CD4-positive, alpha-beta T cell treated with Interleukin-4 for 4 hours (primary cell): ENCODE measurements at places on chromosomes 2 and 18.
A peak's percentile ranks its signal among the peaks of the same experiment; 100 is the strongest.

- DNase-seq, result no peak
Measured at GRCh38 chr2:26095758-26096157, 61.9 kb downstream of the RAB10 start.

- DNase-seq, result no peak
Measured at GRCh38 chr18:33837191-33837590, 259.2 kb downstream of the ASXL3 start.

DNA sequence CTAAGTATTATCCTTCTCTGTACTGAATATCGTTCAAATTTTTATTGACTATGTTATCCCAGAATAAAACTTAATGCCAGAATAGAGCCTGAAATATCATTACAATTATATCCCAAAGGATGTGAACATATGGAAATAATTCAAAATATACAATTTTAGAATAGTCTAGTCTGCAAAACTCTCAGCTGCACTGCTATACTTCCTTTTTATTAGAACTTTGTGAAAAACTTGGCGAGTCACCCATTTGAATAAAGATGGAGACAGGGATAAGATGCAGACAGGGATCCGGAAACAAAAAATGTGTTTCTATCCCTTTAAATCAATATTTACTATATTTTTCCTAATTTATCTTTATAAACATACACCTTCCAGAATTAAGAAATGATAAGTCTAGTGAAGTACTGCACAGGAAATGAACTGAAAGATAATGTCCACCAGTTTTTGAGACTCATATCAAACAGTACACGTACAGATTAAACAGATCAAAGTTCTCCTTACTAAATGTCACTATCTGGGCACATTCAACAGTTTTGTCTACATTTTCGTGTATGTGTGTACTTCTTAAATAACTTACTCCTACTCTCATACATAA, 107.8 kb downstream of the MEP1B start:
- no peak for DNase-seq

DNA sequence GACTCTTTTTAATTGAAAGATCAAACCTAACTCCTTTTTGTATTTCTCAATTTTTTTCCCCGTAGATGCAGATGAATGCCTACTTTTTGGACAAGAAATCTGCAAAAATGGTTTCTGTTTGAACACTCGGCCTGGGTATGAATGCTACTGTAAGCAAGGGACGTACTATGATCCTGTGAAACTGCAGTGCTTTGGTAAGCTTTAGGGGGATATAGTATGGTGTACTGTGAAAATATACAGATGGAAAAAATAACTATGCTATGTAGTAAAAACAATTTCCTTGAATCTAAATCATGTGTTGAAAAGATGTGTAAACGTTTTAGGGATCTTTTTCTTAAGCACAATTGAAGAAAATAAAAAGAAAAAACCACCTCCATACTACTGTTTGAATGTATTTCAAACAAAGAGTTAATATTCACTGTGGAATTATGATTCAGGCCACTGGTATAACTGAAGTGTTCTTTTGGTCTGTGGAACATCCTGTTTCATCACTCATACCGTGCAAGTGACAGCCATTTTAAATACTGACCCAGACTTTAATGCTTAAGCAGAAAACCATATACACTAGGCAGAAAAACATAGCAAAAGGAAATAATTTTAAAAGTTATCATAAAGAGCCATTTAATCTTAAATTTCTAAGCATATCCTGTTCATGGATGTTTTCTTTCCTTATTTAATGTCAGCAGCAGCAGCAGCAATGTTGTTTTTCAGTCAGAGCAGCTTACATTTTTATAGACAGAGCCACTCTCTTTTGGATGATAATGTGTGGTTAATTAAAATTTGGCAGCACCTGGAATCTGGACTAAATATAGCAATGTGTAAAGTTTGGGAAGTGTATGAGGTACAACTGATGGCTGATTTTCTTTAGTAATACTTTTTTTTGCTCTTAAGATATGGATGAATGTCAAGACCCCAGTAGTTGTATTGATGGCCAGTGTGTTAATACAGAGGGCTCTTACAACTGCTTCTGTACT, 112.8 kb upstream of the RASGRP3 start:
- no peak for DNase-seq

GRCh38 chr2:37718515-37719161, 47.2 kb upstream of the CDC42EP3 start:
- DNase-seq, result no peak

DNA sequence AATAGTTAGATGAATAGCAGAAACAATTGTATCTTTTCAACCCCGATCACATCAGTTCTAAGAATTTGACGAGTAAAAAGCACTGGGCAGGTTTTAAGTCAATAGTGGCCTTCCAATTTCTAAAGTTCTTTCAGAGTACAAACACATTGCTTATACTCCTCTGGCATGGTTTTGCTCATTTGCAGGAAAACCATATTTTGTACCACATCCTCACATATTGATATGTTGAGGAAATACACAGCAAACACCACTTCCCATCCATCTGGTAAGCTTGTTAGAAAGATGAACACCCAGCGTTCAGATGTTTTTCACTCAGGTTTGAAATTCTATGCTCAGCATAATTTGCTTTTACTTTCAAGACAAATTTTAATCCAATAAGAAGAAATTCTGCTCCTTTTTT, 344.6 kb upstream of the ACVR2A start:
- DNase-seq, result peak; percentile 14

- no peak for DNase-seq
Measured at GRCh38 chr18:57869221-57869620, 66.1 kb upstream of the ATP8B1 start.

GRCh38 chr2:70904371-70905216, 31.1 kb upstream of the ATP6V1B1 start:
- DNase-seq, result no peak

GRCh38 chr18:2075499-2075898, 495.8 kb downstream of the METTL4 start:
- DNase-seq, result no peak

GRCh38 chr2:118121986-118122524, 33.8 kb downstream of the INSIG2 start:
- DNase-seq, result no peak

DNA sequence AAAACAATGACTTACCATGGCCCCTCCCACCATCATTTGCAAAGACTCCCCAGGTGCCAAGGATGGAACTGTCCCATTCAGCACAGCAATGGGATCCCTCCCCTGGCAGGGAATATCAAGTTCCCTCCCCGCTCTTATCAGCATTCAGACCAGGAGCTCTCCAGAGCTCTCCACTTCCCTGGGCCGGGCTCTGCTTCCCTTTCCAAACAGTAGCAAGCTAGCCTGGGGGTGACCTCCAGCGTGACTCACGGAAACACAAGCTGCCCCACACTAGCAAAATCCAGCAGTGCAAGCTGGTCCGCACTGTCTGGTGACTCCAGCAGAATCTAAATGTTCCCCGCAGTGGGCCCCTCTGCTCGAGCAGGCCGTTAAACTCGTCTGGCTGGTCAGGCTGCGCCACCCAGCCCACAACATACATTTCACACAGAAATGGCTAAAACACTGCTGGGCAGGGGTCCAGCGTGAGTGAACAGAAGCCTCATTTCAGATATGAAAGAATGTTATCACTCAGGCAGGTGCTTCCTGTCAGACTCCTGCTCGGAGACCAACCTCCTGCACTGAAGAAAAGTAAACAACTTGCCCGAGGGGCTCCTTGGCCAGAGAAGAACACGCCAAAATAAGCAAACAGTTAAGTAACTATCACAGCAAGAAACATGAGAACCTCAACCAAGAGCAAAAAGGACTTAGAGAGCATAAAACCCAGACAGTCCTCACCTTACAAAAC, 33.9 kb downstream of the STAT1 start:
- DNase-seq, result no peak

DNA sequence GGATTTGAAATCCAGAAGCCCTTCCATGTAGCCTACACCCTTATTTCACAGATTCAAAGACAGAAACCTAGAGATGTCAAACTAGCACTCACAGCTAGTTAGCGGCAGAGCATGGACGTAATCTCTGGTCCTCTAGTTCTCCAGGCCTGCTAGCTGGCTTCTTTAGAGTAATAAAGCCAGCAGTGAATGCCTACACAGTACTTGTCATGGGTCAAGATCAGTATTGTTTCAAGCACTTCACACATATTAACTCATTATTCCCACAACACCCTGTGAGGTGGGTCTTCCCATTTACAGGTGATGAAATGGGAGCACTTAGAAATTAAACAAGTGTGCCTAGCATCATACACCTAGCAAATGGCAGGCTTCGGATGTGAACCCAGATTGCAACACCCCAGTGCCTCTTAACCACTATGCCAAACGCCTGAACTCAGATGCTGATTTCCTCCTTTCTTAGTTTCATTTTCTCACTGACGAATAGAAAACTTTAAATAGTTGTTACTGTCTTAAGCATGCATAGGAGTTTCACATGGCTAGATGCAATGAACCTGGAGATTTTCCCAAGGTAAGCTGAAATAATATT, 14.5 kb upstream of the ZBTB14 start:
- DNase-seq, result peak; percentile 58

DNA sequence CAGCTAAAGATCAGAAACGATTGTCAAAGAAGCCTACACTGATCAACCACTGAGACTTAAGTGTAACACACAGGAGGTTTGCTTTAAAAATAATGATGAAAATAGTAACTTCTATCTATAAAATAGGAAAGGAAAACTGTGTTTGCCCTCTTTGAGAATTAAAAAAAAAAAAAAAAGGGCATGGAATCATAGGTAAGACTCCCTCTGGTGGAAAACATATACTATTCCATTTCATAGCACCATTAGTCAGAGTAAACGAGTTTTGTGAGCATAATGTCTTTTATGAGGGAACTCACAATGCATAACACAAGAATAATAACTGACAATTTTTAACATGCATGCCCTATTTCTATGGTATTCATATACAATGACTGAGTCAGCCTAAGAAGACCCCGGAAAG, 36.3 kb downstream of the SLC35F5 start:
- DNase-seq, result peak; percentile 2

DNA sequence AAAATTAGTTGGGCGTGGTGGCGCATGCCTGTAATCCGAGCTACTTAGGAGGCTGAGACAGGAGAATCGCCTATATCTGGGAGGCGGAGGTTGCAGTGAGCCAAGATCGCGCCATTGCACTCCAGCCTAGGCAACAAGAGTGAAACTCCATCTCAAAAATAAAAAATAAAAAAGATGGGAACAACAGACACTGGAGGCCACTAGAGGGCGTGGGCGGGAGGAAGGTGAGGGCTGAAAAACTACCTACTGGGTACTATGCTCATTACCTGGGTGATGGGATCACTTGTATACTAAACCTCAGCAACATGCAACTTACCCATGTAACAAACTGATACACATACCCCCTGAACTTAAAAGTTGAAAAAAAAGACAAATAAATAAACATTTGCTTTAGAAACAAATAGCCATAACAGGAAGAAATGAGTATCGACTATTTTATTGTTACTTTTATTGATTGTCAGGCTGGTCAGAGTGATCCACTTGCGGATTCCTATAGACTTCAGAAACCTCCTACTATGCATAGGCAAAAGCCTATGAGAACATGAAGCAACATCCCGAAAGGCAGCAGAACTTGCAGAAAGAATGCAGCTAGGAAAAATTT, 61.0 kb downstream of the TMEM163 start:
- DNase-seq, result peak; percentile 33

DNA sequence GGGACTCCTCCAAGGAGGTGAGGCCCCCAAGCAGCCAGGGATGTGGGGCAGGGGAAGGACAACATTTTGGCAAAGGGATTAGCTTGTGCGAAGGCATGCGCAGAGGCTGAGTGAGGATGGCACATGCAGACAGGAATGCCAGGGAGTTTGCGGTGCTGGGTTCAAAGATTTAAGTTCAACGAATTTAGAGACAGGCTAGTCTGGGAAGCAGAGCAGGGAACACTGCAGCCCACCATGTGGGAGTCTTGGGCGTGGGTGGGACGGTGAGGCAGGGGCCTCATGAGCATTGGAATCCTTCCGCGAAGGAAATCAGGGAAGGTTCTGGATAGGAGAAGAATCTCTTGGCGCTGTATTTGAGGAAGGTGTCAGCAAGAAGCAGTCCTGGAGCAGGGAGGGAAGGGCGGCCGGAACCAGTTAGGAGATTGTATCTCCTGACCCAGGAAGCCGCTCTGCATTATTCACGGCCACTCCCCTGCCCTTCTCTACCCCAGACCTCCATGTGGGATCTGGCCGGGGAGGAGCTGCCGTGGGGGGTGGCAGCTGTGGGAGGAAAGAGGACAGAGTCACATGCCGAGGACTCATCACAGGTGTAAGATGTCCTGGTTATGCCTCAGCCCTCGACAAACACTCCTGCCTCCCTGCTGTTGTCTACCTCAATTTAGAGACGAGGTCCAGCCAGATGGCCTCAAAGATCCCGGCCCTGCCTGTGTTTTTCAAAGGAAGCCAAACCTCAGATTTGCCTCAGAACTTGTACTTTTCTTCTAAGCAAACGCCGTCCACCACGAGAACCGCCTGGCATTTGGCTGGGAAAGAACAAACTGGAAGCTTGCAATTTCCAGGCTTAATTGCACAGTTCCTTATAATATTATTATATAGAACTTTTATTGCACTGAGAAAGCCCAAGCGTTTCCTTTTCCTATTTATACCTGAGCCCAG, 123.7 kb upstream of the SMAD2 start:
- no peak for DNase-seq

DNA sequence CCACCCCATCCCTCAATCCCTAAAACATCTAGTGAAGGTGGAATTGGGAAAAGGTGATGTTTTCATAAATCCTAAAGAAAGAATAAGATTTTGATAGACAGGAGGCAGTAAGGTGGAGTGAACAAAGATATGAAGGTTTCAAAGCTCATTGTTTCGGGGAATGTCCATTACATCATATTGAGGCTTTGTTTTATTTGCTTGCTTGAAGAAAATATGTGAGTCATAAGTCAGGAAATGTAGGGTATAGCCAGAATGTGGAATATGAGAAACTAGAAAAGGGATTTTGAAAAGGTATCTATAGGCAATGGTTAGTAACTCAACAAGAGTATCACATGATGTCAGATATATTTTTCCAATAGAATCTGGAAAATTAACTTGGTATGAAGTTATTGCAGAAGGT, 1178.5 kb upstream of the ACVR2A start:
- DNase-seq, result no peak

DNA sequence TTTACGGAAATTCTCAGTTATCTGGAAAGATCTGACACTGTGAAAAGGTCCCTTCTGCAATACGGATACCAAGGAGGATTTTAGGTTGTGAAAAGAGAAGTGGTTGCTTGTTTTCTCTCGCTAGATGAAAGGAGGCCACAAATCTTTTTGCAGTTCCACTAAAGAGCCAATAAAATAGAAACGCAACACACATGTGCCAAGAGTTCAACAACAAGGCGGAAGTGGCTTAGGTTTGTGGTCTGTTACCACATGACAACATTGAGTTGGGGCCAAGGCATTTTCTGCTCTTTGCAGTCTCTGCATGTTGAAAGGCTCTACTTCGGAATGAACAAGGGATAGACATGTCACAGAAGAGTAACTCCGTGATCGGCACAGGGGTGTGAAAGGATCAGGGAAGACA, 115.7 kb upstream of the OSR1 start:
- DNase-seq, result peak; percentile 21

DNA sequence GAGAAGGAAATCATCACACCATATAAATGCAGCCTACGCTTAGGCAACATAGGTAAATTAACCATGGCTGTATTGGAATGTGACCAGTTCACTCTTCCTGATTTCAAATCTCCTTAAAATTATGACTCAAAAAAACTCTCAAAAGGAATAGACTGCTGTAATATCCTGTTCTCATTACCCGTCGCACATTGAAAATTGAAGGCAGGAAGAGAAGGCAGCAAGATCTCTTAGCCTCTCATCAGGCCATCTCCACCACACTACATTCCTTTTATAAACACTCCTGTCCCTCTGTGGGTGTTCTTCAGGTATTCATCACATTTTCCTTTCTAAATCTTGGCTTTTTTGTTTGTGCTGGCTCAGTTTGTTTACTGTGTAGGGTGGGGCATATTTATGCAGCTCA, 83.2 kb downstream of the PPP1R1C start:
- DNase-seq, result no peak

- DNase-seq, result no peak
Measured at GRCh38 chr2:164887434-164888144, 46.0 kb upstream of the COBLL1 start.
